ENCODE measurements at places on chromosomes 5 and 9. TPM values are rescaled to one million over a fixed set of nuclear protein-coding genes. Genes with fewer than 3 reads are reported as not detected.

Gene PTBP3
- 48.1 TPM for total RNA-seq

Gene DMRT1
- not detected for total RNA-seq

Gene PDZD2
- 7.0 TPM for total RNA-seq

Gene NTRK2
- under 0.01 TPM for total RNA-seq

Gene HDAC3
- total RNA-seq, result 35.5 TPM

Gene SLC36A3
- not detected for total RNA-seq
